ENCODE measurements at places on chromosomes 1 and 21.

- DNase-seq: peak; percentile 62
These were observed 15.6 kb downstream of the JUN start for GRCh38 chr1:58768191-58768731.

- no peak for DNase-seq
These were observed 28.3 kb upstream of the PPM1J start for GRCh38 chr1:112743174-112744008.

- DNase-seq: peak; percentile 11
These were observed 59.9 kb upstream of the FBXO28 start for GRCh38 chr1:224054012-224054411.

DNA sequence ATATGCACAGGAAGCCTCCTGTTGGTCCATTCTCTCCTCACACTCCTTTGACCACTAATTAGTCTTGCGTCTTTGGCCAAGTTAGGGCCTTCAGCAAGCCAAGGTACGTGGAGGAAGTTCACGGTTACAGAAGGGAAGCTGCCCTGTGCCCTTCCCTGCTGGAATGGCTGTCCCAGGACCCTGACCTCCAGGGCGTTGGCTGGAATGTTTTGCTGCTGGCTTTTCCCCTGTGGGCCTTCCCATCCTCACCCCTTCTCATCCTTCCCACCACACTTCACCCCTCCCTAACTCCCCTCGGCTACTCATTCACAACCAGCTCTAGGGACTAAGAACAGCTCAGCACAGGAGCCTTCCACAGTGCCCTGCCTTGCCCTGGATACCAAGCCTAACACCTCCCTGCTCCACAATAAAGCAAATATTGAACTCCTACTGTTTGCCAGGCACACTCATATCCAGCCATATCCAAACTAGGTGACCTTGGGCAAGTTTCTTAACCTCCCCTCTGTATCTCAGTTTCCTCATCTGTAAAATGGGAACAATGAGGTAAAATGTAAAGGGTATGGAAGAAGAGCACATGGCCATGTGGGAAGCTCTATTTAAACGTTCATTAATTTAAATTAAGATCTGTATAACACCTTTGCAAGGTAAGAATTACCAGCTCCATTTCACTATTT is 8.8 kb upstream of the CDCP2 start:
- DNase-seq: no peak

DNA sequence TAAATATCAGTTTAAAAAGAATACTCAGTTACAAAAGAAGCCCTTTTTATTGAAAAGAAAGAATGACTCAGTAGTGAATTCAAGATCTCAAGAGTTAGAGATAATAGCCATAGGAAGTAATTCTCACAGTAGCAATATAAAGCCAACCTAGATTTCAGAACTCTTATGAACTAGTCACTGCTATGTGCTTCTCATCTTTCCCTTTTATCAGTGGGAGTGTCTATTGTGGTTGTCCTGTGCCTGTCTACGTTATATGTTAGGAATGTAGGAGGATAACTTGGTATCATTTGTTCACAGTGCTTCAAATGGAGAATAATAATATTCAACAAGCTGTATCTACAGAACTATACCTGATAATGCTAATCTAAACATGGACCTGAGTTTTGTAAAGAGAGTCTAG is 73.1 kb upstream of the RGS21 start:
- no peak for DNase-seq

- DNase-seq: no peak
These were observed at the start of gene KANK4 for GRCh38 chr1:62318756-62319544. TSS of gene KANK4 (minus strand) at chr1:62319434. CDS start at chr1:62281564, 37,870 bp downstream.

- DNase-seq: no peak
These were observed 165.3 kb downstream of the GALNT2 start for GRCh38 chr1:230232371-230232771.

DNA sequence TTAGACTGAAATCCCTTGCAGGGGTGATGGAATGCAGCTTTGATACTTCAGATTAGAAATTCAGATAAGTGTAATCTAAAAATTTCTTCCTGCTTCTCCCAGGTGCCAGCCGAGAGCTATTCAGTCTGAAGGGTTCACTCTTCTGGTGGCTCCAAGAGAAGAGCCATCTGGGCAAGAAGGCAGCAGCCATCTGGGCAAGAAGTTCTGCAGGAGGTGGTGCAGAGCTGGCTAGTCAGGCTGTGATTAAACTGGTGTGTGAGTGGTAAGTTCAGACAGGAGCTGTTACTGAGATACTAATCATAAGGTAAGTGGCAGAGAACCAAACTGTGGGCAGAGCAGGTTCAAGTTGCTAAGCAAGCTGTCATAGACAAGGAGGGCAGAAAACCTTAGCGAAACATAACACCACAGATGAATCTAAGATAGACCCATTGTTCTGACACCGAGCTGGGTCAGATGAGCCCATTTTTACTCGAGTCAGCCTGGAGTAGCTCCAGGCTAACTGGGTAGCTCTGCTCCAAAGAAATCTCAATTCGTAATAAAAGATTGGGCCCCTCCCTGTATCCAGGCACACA is 14.4 kb upstream of the TP53BP2 start:
- DNase-seq: no peak

DNA sequence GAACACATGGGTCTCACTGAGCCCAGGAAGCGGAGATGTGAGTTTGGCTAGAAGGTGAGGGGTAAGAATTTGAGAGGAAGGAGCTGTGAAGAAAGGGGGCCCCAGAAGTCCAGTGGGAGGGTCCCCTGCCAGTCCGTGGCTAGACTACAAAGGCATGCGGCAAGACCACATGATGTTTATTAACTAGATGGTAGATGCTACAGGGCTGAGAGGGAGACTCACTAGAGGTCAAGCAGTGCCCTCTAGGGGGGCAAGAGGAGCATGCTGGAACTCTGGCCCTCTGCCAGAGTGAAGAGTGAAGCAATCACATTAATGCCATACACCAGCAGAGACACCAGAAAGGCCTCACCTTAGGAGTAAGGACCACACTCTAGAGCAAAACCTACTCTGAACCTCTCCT is 12.2 kb downstream of the KIAA0319L start:
- DNase-seq: peak; percentile 48

- peak; percentile 48 for DNase-seq
These were observed 6.3 kb downstream of the PHC2 start for GRCh38 chr1:33424610-33425009.

DNA sequence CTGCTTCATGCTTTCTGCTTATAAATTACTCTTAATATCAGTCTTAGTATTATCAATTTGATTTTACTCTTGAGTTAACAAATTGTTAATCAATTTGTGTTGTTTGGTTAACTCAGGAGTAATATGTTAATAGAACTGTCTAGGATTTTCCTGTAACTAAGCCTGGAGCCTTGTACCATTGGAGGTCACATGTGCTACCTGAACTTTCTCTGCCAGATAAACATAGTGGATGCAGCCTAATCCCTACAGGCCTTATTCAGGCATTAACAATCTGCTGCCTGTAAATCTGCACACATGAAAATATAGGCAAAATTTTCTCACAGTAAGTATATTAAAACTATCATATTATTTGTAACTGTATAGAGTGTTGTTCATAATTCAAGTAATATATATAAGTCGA is 47.1 kb upstream of the TMPRSS2 start:
- no peak for DNase-seq

DNA sequence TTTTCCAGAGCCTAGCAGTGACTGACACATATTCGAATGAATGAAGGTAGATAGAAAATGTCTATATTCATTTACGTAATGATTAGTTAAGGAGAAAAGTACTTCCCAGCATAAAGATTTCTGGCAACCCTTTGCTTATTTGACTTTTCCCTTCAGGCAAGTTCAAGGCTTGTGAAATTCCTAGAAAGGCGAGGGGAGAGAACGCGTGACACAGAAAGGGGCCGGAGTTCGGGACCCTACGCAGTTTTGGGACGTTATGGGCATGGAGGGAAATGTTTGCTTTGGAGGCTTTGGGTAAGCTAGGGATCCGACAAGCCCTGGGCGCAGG is 472 bp upstream of the USP25 start:
- DNase-seq: no peak

DNA sequence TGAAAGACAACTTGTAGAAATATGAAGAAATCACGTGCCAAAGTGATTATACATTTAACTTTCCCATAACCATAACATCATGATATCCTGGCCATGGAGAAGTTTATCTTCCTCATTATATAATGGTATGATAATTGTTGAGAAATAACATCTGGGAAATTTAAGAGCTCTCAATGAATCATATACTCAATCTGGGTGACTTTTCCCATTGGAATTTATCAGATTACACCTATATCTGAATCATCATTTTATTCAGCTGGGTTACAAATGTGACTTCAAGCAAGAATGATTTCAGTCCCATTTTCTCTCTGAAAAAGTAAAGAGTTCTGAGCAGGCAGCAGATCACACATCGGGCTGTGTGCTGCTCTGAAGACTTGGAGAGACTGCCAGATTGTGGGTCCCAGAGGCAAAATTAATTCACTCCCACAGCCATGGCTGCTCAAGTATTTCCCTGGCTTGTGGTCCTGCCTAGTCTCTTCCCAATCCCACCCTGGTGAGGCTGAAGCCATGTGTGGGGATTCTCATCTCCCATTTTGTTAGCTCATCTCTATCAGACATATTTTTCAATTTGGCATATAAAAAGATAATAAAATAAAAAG is 278.0 kb downstream of the MRPL39 start:
- peak; percentile 81 for DNase-seq

DNA sequence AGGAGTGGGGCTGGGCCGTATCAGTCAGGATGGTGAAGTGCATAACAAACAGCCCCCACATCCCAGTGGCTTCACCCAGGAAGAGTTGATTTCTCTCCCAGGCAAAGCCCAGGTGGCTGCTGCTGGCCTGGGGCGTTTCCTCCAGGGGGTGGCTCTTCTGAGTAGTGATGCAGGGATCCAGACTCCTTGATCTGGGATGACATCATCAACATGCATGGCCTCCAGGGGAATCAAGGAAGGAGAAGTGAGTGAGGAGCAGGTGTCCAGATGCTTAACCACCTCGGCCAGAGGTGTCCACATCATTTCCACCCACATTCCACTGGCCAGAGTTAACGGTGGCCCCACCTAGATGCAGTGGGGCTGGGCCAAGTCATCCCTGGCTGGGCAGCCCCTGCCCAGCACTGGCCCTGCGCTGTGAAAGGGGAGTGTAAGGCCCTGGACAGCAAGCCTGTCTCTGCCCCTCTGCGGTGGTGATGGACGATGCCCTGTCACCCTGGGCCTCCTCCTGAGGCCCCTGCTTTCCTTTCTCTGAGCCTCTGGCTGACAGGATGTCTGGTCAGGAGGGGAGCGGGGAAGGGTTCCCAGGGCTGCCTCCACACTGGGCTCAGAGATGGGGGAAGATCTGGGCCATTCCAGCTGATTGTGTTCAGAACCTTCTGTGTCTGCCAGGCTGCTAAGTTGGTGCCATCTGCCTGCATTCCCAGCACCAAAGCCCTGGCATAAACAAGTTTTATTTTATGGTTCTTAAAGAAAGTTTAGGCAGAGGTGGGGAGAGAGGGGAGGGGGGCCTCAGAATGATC is 598.2 kb downstream of the MATN1 start:
- no peak for DNase-seq

DNA sequence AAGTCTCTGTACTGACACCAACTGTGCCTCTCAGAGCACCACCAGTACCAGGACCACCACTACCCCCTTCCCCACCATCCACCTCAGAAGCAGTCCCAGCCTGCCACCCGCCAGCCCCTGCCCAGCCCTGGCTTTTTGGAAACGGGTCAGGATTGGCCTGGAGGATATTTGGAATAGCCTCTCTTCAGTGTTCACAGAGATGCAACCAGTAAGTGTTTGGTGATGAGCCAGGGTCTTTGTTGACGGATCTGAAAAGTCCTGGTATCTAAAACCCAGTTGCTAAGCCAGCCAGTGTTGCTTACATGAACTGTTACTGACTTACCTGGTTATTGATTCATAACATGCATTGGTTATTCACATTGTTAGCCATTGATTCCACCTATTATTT is 1.1 kb downstream of the C1orf56 start:
- no peak for DNase-seq

- no peak for DNase-seq
These were observed 27.5 kb downstream of the KCTD3 start for GRCh38 chr1:215594640-215595039.

GRCh38 chr21:39774227-39774626 is 29.2 kb downstream of the IGSF5 start:
- DNase-seq: no peak

- no peak for DNase-seq
These were observed 40.2 kb downstream of the TBCE start for GRCh38 chr1:235407419-235407818.

DNA sequence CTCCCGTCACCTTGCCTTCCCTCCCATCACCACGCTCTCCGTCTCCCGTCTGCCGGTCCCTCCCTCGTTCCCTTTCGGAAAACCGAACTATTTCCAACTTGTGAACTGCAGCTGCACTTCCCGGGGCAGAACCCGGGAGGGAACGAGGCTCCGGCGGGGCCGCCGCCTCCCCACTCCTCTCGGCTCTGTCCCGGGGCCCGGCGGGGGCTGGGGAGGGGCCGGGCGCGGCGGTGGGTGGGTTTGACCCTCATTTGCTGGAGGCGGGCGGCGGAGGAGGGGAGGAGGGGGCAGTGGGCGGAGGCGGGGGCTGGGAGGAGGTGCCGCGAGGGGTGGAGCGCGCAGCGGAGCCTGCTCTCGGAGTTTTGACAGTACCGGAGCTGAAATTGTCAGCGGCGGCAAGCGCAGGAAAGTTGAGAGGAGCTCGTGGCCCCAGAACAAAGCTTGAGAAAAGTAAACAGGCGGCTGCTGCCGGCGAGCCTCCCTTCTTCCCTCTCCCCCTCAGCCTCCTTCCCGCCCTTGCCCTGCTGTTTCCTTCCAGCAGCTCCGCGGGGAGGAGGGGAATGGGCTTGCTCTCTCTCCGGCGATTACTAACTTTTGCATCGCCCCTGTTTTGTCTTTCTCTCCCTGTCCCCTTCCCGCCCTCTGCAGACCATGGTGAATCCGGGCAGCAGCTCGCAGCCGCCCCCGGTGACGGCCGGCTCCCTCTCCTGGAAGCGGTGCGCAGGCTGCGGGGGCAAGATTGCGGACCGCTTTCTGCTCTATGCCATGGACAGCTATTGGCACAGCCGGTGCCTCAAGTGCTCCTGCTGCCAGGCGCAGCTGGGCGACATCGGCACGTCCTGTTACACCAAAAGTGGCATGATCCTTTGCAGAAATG is 2.9 kb downstream of the LMO4 start:
- DNase-seq: peak; percentile 48

- no peak for DNase-seq
These were observed 13.0 kb downstream of the FAM20B start for GRCh38 chr1:179038528-179039281.

DNA sequence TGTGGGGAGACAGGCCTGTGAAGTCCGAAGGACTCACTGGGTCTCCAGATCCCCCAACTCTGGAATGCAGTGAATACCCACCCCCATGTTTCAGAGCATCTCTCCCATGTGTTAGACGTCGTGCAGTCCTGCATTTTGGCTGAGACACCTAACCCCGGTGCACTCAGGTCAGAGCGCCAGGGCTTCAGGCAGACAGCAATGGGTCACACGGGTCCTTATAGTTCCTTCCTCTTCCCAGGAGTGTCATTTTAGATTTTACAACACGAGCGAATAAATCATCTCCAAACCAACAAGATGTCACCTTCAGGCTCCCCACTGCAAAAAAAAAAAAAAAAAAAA is 5.1 kb downstream of the PRRX1 start:
- DNase-seq: no peak

Measured in foreskin fibroblast (primary cell).